Left lung (tissue), 14 donors: ENCODE measurements at places on chromosomes 3 and 15.

DNA sequence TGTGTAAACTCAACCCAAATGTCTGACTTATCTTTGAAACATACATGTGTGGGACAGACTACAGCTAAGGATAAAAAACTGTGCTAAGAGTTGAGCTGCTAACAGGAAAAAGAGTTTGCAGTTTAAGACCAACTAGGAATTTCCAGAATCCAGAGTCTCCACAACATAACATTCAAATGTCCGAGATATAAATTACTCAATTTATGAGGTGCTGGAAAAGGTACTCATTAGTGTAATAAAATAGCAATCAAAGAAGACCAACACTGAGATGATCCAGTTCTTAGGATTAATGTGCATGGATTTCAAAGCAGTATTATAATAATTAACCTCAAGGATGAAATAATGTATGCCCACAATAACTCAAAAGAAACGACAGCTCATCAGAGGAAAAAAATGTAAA, 426.5 kb upstream of the KCNMB2 start:
- DNase-seq = no peak

- no peak for DNase-seq
Observed at GRCh38 chr3:186042521-186043202, 66.2 kb downstream of the ETV5 start.

- DNase-seq = no peak
Observed at GRCh38 chr3:37202035-37202434, 27.7 kb upstream of the LRRFIP2 start.

DNA sequence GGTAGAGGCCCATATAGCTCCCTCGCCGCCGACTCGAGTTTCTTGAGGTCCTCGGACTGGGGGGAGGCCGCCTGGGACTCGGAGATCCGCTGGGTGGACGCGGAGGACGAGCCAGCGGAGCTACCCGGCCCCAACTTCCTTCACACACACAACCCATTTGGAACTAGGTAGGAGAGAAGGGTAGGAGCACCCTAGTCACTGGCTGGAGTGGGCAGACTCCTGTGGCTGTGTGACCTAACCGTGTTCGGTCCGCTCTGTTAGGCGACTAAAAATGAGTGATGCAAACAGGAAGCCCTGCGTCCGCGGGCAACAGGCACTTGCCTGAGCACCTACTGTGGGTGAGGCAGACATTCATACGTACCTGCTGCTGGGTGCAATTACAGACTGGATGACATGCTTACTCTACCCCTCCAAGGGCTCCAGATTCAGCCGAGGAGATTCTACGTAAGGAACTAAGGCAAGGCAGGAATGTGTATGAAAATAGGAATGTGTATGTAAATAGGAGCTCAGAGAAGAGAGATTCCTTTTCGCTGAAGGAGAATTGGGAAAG, 4.6 kb upstream of the SIN3A start:
- peak; percentile 64 for DNase-seq

- no peak for DNase-seq
Observed at GRCh38 chr3:185488465-185488864, 10.4 kb downstream of the TMEM41A start.

GRCh38 chr15:33624439-33624838, 313.7 kb downstream of the RYR3 start:
- no peak for DNase-seq

DNA sequence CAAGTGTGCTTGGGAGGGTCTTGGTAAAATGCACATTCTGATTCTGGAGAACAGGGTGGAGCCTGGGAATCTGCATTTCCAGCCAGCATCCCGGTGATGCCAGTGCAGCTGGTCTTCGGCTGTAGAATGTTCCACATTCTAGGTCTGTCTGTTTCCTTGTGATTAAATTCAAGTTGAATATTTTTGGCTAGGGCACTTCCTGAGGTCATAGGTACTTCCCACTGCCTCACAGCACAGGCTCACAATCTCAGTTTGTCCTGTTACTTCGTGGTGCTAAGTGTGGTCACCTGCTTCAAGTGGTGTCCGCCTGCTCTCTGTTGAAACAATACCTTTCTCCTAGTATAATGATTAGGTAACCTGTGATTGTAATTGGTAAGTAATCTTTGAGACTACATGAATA, 40.1 kb downstream of the FLNB start:
- no peak for DNase-seq

DNA sequence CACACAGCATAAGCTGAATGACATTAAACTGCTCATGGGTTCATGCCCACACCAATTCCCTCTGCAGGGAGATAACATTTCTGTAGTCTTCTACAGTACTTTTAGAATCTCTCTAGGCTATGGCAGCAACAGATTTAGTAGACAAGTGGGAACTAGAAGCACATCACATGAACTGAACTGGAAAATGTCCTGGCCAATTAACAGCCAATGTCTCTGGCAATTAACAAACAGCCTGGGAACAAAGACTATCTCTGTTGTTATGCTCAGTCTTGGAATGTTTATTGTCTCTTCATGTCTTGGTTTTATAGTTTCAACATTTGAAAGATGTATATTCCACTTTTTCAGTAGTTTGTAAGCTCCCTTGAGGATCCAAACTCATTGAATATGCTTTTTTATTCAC, 523.2 kb upstream of the NAALADL2 start:
- DNase-seq = no peak
